ENCODE measurements at places on chromosomes 13 and 19.
A peak's percentile ranks its signal among the peaks of the same experiment; 100 is the strongest.

DNA sequence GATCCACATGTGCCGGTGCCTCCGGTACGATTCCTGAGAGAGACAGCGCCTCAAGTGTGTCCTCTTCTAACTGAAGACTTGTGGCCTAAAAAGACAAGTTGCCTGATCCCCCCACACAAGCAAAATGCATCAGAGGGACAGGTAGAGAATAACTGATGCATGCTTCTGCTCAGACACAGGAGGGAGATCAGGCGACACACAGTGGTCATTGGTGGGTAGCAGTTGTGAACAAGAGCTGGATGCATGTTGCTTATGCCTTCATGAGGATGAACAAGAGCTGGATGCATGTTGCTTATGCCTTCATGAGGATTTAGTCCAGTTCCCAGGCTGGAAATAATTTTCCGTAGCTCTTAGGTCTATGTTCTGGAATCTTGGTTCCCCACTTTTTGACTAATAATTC is 505.6 kb downstream of the MYO16 start:
- no peak for DNase-seq

DNA sequence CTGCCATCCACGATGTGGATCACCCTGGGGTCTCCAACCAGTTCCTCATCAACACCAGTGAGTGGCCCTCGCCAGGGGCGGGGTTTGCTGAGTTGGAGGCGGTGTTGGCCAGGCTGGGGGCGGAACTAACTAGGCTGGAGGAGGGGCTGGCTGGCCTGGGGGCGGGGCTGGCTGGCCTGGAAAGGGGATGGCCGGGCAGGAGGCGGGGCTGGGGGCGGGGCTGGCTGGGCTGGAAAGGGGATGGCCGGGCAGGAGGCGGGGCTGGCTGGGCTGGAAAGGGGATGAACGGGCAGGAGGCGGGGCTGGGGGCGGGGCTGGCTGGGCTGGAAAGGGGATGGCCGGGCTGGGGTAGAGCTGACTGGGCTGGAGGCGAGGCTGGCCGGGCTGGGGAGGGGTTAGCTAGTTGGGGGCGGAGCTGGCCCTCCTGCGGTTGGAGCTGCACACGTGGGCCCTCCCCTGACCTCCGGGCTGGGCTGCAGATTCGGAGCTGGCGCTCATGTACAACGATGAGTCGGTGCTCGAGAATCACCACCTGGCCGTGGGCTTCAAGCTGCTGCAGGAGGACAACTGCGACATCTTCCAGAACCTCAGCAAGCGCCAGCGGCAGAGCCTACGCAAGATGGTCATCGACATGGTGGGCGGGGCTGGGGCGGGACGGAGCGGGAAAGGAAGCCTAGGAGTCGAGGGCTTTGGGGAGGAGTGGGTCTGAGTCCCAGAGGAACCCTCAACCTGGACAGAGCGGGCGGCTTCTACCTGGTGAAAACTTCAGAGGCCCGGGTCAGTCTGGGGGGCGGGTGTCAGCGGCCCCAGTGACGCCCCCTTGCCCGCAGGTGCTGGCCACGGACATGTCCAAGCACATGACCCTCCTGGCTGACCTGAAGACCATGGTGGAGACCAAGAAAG is 41.0 kb downstream of the PDE4A start:
- no peak for DNase-seq

GRCh38 chr19:10683064-10683426 is 18.2 kb upstream of the QTRT1 start:
- DNase-seq: no peak

DNA sequence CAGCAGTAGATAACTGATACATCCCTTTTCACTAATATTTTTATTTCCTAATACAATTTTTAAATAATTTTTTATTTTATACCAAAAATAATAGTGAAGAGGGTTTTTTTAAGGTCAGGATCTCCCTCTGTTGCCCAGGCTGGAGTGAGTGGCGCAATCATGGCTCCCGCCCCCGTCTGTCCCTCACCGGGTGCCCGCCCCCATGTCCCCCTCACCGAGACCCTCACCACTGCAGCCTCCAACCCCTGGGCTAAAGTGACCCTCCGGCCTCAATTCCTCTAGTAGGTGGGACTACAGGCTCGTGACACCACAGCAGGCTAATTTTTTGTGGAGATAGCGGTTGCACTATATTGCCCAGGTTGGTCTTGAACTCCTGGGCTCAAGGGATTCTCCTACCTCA is 17.8 kb upstream of the ZNF846 start:
- DNase-seq: no peak

- DNase-seq: no peak
Measured at GRCh38 chr19:3383121-3383722, 16.8 kb downstream of the NFIC start.

DNA sequence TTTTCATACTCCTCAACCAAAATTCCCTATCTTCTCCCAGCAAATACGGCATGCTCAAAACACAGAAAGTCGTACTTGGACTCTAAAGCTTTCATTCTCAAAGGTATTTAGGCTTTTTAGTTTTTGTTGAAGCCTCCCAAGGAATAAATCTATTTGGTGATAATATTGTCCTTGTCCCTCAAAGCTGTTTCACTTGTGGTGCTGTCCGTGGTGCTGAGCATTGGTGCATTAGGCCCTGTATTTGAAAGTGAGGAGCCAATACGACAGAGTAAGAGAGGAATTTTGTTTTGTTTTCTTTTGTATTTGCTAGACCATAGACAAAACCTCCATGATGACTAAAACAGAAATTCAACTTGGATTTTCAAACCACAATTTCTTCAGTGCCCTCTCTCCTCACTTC is 3.2 kb upstream of the LGALS13 start:
- DNase-seq: no peak

- DNase-seq: no peak
Measured at GRCh38 chr13:33353210-33353609, 67.7 kb upstream of the STARD13 start.

DNA sequence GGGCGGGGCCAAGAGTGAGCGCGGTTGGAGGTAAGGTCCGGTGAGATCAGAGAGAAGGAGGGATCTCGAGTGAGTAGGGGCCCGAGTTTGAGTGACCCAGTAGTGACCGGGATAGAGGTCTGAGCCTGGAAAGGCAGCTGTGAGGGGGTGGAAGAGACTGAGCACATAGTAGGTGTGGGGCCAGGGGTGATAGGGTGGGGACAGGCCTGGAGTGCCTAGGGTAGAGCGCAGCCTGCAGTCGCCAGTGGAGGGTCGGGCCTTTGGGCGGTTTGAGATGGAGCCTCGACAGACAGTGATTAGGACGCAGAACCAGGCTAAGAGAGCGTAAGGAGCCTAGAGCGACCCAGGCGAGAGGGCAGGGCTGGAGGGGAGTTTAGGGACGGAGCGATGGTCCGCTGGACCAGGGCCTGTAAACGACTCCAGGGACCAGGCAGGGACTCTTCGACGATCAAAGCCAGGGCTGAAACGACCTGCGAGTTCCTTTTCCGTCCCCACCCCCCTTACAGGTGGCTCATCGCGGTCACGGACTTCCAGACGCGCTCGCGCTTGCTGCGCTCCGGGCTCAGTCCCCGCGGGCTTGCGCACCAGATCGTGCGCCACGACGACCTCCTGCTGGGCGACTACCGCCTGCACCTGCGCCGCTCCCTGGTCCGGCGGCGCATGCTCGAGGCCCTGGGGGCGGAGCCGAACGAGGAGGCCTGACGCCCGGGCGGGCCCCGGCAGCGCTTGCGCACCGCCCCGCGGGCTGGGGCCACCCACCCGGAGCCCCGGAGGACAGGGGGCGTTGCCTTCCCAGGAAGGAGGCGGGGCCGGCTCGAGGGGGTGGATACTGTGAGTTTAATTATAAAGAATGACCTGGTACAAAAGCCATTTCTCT is 9.4 kb downstream of the C19orf81 start:
- DNase-seq: no peak

DNA sequence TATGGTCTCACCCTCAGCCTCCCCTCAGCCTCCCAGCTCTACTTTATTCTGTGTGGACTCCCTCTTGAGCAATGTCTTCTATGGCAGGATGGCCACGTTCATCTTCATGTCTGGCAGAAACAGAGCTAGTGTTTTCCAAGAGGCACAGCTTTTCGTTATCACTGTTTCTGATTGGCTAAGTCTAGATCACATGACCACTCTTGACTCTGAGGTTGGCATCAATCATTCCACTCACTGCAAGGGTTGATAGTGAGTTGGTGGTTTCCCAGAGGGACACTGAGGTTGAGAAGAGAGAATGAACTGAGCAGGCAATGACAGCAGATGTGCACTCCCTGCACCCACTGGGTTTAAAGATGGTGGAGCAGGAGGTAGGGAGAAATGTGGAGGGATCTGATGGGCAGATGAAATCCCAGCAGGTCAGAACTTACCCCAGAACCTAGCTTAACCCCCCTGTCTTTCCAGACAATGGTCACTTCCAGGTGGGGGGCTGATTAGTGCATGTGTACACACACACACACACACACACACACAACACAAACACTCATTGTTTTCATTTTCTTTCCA is 26.3 kb upstream of the UQCRFS1 start:
- DNase-seq: no peak

GRCh38 chr19:4851551-4852290 is 15.7 kb downstream of the PLIN3 start:
- no peak for DNase-seq

GRCh38 chr13:93549326-93550005 is 322.9 kb downstream of the GPC6 start:
- no peak for DNase-seq

GRCh38 chr19:42596391-42597072 is 1.8 kb upstream of the CEACAM8 start:
- DNase-seq: no peak

- no peak for DNase-seq
Measured at GRCh38 chr19:18972851-18973250, 31.8 kb upstream of the HOMER3 start.

GRCh38 chr19:6693056-6693471 is 23.1 kb upstream of the TNFSF14 start:
- DNase-seq: no peak

DNA sequence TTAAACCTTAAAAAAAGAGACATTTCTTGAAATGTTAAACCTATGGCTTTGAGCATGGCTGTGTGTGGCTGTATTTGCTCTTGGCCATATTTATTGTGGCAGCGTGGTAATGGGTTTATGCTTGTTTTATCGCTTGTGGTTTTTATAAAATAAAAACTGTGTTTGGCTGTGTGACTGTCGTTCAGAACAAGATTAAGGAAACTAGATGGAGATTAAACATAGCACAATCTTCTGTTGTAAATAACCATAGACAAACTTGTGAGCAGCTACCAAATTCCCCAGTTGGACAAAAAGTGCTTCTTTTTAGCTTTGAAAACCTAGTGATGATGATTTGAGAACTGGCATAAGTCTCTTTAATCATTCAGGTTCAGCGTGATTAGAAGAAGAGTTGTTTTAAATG is 191.0 kb downstream of the GGACT start:
- DNase-seq: no peak

GRCh38 chr19:14612657-14613056 is 29.8 kb downstream of the CLEC17A start:
- no peak for DNase-seq

GRCh38 chr13:44436589-44437337 is 63.1 kb downstream of the SERP2 start:
- DNase-seq: peak; percentile 42

GRCh38 chr13:40586886-40587565 is 79.4 kb downstream of the FOXO1 start:
- DNase-seq: no peak

- DNase-seq: no peak
Measured at GRCh38 chr19:34502582-34503411, 21.2 kb downstream of the WTIP start.

- no peak for DNase-seq
Measured at GRCh38 chr13:100349594-100349993, 239.0 kb downstream of the GGACT start.

DNA sequence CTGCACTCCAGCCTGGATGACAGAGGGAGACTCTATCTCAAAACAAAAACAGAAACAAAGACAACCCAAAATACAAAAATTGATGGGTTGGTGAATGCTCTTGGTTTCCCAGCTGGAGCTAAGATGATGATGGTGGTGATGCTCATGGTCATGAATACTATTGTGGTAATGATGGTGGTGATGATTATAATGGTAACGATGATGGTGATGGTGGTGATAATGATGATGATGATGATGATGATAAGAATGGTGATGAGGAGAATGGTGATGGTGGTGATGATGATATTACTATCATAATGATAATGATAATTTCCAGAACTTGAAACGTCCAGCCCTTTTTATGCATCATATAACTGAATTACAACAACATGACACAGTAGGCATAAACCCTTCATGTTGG is 40.1 kb downstream of the VAV1 start:
- DNase-seq: no peak

GRCh38 chr13:47114030-47114429 is 217.2 kb upstream of the HTR2A start:
- no peak for DNase-seq
